Left lung (tissue), 14 donors: ENCODE measurements at places on chromosomes 7 and 10.

- DNase-seq, result no peak
Measured at GRCh38 chr10:110275128-110275729, 29.5 kb downstream of the SMNDC1 start.

- DNase-seq, result peak; percentile 64
Measured at GRCh38 chr7:55127622-55128081, 108.8 kb downstream of the EGFR start.

GRCh38 chr7:65938336-65938895 is 43.6 kb downstream of the GUSB start:
- no peak for DNase-seq

DNA sequence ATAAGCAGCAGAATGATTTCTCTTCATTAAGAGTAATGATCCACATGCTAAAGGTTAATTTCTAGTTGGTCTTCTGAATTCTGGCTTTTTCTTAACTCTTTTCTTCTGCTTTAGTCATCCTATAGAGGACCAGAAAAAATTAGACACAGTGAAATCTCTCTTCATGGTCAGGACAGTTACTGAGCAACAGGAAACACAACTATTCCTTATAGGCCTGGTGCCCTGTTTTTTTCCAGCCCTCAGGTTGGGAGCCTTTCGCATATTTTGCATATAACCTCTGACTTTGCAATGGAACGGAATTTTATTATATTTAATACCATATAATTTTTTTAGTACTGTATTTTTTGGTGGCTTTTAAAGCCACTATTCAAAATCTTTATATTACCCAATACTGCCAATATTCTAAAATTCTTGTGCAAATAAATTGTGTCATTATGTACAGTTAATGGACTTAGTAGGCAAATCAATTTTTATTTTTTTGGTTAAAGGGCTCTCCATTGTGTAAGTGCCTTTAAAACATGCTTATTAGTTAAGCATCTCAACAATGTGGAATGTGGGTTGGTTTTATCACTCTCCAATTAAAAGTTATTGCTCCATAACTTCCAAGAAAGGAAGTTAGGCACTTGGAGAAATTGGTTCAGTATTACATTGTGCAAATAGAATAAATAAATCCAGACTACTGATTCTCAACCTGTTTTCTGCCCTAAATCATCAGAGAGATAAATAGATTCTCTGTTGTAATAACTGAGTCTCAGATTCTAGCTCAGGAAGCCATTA is 22.5 kb downstream of the ARL4A start:
- no peak for DNase-seq

- DNase-seq, result no peak
Measured at GRCh38 chr7:28174901-28175661, 5.5 kb downstream of the JAZF1 start.

- no peak for DNase-seq
Measured at GRCh38 chr7:41085244-41085643, 617.6 kb downstream of the INHBA start.
